ENCODE measurements at places on chromosomes 12 and 14. TPM values are rescaled to one million over a fixed set of nuclear protein-coding genes. Genes with fewer than 3 reads are reported as not detected.

DNA sequence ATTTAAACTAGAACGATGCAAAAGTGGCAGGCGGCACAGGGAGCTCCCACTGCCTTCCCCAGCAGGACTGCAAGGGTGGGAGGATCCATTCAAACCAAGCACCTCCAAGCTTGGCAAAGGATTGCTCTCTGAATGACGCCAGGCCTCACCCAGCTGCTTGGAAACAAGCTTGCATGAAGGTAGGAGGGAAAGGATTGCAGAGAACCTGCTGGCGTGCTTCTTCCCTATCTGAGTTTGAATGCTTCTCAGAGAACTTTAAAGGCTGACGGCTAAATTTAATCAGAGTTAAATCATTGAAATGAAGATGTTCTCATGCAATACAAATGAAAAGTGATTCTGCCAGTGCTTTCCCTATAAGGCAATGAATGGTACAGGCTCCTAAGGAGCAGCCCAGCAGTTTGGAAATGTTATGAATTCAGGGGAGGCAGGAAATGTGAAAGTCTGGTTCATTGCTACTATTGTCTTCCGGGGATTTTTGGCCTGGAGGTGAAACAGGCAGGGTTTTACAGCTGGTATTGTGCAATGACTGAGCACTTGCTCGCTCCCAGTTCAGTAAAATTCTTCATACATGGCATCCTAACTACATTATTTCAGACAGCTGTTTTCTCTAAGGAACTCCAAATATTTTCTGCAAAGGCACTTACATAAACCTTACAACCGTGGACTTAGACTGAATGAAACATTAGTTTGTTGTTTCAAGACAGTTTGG is 31.9 kb upstream of the DUSP6 start:
- no peaks in the 10 kb centered on the region for H3K27me3 ChIP-seq
- H3K4me1 ChIP-seq: peaks cover 7% of the 10 kb centered on the region
- peak overlapping the region; percentile 57 for H3K27ac ChIP-seq
- H3K36me3 ChIP-seq: no peaks in the 10 kb centered on the region

- peaks cover 4% of the 10 kb centered on the region for H3K4me1 ChIP-seq
- H3K27me3 ChIP-seq: no peaks in the 10 kb centered on the region
- H3K4me3 ChIP-seq: no peak overlapping the region
Measured at GRCh38 chr12:89680409-89680808, 28.2 kb downstream of the ATP2B1 start.

CHST11 gene
- 27.2 TPM for total RNA-seq

DNA sequence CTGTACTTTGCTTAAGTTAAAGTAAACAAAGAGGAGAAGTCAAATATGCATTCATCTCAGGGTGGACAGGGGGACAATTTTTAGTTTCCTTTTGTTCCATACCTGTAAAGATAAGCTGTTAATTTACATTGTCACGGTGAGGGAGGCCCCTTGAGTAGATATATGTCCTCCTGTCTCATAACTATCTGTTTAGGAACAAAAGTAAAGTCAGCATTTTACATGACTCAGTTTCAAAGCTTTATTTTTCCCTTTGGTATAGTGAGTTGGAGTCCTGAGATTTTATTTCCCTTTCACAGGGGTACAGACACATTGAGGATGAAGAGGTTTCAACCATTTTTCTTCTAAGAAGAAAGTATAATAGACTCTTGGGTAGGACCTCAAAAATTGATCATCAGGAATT is 50.1 kb downstream of the TESPA1 start:
- no peak overlapping the region for H3K4me3 ChIP-seq
- no peaks in the 10 kb centered on the region for H3K36me3 ChIP-seq
- no peaks in the 10 kb centered on the region for H3K4me1 ChIP-seq
- no peaks in the 10 kb centered on the region for H3K27me3 ChIP-seq

GRCh38 chr12:53452159-53453077 is 516 bp downstream of the PCBP2 start:
- peaks cover 3% of the 10 kb centered on the region for H3K4me1 ChIP-seq
- peak overlapping the region; percentile 56 for H3K4me3 ChIP-seq
- peaks cover 4% of the 10 kb centered on the region for H3K36me3 ChIP-seq
- peak overlapping the region; percentile 53 for H3K27ac ChIP-seq
- peak; percentile 95 for DNase-seq

CPM gene
- 26.6 TPM for total RNA-seq

- no peaks in the 10 kb centered on the region for H3K27me3 ChIP-seq
- H3K36me3 ChIP-seq: no peaks in the 10 kb centered on the region
- no peaks in the 10 kb centered on the region for H3K4me1 ChIP-seq
- H3K4me3 ChIP-seq: peak overlapping the region; percentile 17
Measured at GRCh38 chr12:104959335-104959841, 1.3 kb upstream of the SLC41A2 start.

GRCh38 chr12:9405886-9406563 is 197.8 kb upstream of the PZP start:
- no peak overlapping the region for H3K4me3 ChIP-seq
- no peaks in the 10 kb centered on the region for H3K36me3 ChIP-seq
- no peaks in the 10 kb centered on the region for H3K27me3 ChIP-seq
- H3K27ac ChIP-seq: no peak overlapping the region
- no peaks in the 10 kb centered on the region for H3K4me1 ChIP-seq

FAM181A gene
- not detected for total RNA-seq

DNA sequence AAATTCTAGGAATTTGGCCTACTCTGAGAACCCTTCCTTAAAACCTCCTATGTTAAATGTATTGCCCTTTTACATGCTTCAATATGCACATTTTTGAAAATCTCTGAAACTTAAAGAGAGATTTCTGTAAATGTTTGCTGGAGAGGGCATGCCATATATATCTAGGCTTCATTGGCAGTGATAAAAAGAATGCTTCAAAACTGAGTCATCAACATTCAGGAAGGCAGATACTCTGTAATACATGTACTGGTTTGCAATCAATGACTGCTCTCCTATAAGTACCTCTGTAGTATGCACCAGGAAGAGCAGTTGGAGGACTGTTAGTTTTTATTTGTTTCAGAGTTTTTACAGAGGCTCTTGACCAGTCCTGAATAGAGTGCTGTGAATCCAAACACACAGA is 739.9 kb downstream of the SLC16A7 start:
- H3K27ac ChIP-seq: no peak overlapping the region
- H3K36me3 ChIP-seq: no peaks in the 10 kb centered on the region
- no peak overlapping the region for H3K4me3 ChIP-seq
- no peak for DNase-seq

DNA sequence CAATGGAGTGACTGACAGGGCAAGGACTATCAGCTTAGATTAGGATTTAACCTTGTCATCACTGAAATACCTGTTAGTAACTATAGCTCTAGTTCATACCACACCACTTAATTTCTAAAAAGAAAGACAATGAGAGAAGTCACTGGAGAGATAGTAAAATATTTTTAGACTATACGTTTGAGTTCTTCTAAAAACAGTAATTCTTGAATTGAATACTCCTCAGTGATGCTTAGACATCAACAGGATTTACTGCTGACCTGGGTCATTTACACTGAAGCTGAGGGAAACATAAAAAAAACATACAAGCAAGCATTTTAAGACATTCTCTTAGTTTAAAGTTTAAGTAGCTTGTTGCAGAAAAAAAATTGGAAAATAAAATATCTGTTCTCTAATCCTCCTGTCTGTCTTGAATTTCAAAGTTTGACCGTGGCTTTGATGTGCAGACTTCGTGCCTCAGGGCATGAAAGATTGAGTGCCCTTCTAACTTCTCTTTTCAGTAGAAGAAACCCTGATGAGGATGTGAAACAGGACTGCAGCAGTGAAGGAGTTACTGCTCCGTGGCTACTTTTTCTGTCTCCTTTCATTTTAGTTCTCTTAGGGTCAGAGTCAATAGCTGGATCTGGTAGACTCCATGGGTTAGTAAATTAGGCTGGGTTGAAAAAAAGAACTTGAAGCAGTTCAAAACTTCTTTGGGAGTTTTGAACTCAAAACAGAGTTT is 172.2 kb downstream of the PTPRO start:
- no peak for DNase-seq
- H3K27me3 ChIP-seq: no peaks in the 10 kb centered on the region
- no peaks in the 10 kb centered on the region for H3K36me3 ChIP-seq
- H3K4me1 ChIP-seq: no peaks in the 10 kb centered on the region

IQSEC3 gene
- total RNA-seq: 3.0 TPM

PDZRN4 gene
- total RNA-seq: 11.2 TPM

DNA sequence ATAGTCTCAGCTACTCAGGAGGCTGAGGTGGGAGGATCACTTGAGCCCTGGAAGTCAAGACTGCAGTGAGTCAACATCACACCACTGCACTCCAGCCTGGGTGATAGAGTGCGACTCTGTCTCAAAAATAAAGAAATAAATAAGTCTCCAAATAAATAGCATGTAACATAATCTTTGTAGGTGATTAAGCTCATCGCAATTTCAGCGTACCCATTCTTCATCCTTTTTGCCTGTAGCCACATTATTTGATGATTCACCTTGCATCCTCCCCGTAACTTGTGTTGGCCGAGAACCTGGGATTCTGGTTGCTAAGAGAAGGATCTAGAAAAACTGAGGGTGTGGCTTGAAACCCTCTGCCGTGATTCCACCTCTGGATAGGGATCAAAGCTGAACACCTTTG is 115.1 kb downstream of the GALC start:
- no peak overlapping the region for H3K4me3 ChIP-seq
- H3K27ac ChIP-seq: no peak overlapping the region
- no peaks in the 10 kb centered on the region for H3K27me3 ChIP-seq
- no peak for DNase-seq
- H3K4me1 ChIP-seq: no peaks in the 10 kb centered on the region
- H3K36me3 ChIP-seq: no peaks in the 10 kb centered on the region

- DNase-seq: no peak
- no peaks in the 10 kb centered on the region for H3K27me3 ChIP-seq
- no peak overlapping the region for H3K4me3 ChIP-seq
- H3K36me3 ChIP-seq: no peaks in the 10 kb centered on the region
Measured at GRCh38 chr12:45191239-45191638, 24.7 kb upstream of the ANO6 start.

RNU4-1 gene
- total RNA-seq: 2,225 TPM

NINJ2 gene
- total RNA-seq: 3.8 TPM

DNA sequence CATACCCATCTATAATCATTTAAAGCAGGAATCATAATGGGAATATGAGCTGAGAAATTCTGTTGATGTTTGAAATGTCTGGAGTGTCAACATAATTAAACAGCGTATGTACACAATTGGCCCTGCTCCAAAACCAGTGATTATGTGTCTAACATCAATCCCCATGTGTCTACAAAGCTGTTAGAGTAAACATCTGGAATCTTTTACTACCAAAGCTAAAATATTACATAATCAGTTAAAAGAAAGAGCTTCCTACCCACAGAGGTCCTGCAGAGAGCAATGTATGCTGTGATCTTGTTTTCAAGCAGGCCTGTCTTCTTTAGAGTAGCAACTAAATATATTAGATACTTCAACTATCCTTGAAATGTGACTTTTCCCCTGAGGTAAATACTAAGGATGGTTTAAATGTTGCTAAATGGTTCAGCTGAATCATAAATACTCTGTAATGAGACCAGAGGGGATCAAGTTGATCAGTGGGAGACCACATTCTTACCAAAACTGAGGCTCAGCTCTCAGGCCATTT is 74.3 kb downstream of the RASSF8 start:
- no peak overlapping the region for H3K27ac ChIP-seq
- H3K27me3 ChIP-seq: no peaks in the 10 kb centered on the region
- DNase-seq: no peak
- peaks cover 10% of the 10 kb centered on the region for H3K4me1 ChIP-seq
- H3K4me3 ChIP-seq: no peak overlapping the region
- H3K36me3 ChIP-seq: no peaks in the 10 kb centered on the region

- H3K27ac ChIP-seq: no peak overlapping the region
- no peaks in the 10 kb centered on the region for H3K27me3 ChIP-seq
- no peak for DNase-seq
- H3K4me3 ChIP-seq: no peak overlapping the region
- no peaks in the 10 kb centered on the region for H3K4me1 ChIP-seq
Measured at GRCh38 chr12:70074510-70074909, 168.7 kb upstream of the CNOT2 start.

Data from aorta (tissue), 5 donors.